ENCODE measurements at places on chromosomes 4 and X. TPM values are rescaled to one million over a fixed set of nuclear protein-coding genes. Genes with fewer than 3 reads are reported as not detected.

Gene DCLK2
- 36.8 TPM for total RNA-seq

Gene PAGE5
- not detected for total RNA-seq

Gene ANK2
- 1,513 TPM for total RNA-seq

Gene BEX1
- 140 TPM for total RNA-seq

Gene GLUD2
- 0.27 TPM for total RNA-seq

Gene DACH2
- 1.3 TPM for total RNA-seq

Gene GPRASP1
- total RNA-seq: 9.8 TPM

Gene NFKB1
- total RNA-seq: 3.2 TPM

Gene C4orf51
- total RNA-seq: not detected

Gene TMEM154
- total RNA-seq: 0.22 TPM

Gene MMRN1
- not detected for total RNA-seq

Gene ARMCX4
- 22.1 TPM for total RNA-seq

Gene DCHS2
- total RNA-seq: 97.4 TPM

Gene REELD1
- not detected for total RNA-seq

Measured in glutamatergic neuron (in vitro differentiated cells).